Stimulated activated CD4-positive, alpha-beta T cell treated with anti-CD3 and anti-CD28 coated beads, Interleukin-12 subunit alpha, Interleukin-12 subunit beta, amount 100 ng/mL, for 48 hours (primary cell): ENCODE measurements at places on chromosomes 13 and 19.

DNA sequence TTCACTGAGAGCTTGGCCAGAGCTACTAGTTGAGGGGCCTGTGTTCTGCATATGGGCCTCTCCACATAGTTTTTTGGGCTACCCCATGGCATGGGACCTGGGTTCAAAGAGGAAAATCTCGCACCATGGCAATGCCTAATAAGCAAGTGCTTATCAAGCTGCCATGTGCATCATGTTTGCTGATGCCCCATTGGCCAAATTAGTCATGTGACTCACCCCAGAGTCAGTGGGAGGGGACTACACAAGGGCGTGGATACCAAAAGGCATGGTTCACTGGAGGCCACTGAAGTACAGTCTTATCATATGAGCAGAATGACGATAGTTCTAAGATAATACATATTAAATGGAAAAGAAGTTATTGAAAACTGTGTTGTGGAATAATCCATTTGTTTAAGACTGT, 214.8 kb downstream of the LMO7 start:
- DNase-seq, result no peak

DNA sequence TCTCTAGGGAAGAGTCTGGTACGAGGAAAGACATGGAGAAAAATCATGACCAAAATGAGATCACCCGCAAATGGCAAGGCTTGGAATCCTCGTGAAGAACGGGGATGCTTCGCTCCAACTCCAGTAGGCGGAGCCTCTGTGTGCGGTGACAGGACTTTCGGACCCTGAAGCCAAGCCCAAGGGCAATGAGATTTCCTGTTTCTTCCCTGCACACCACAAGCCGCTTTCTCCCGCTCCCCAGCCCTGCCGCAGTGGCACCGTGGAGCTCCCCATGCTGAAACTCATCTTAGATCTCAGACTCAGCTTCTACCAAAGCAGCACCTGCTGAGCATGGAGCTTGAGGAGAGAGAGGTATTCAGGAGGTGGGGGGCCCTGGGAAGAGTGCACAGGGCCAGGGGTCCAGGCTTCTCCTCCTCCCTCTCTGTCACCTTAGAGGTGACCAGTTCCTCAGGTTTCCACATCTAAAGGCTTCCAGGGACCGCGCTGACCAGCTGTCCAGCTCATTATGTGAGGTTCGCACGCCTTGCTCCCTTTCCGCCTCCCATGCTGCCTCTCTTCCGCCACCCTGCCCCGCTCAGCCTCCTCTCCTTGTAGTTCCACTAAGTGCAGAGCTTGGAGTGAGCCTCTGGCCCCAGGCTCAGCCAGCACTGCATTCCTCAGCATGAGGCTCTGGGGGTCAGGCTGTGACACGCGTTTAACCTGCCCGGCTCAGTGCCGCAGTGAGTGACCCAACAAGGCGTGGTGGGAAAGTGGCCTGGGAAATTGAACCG, 153.8 kb upstream of the SOX1 start:
- no peak for DNase-seq

- DNase-seq, result no peak
Observed at GRCh38 chr19:30452931-30453330, 80.7 kb downstream of the ZNF536 start.

DNA sequence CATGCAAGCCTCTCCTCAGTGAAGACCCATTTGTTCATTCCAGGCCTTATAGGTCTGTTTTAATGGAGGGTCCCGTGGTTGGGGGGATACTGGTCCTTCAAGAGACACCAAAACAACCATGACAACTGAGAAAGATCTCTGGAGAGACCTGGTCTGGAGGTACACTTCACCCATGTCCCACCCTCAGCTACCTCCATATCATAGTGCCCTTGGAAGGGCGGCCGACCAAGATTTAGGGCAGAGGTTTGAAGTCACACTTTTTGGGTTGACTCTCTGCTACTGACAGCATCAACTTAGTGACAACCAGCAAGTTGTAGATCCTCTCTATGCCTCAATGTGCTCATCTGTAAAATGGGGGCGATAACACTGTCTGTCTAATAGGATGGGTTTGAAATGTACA, 177.3 kb downstream of the TSHZ3 start:
- DNase-seq, result no peak

DNA sequence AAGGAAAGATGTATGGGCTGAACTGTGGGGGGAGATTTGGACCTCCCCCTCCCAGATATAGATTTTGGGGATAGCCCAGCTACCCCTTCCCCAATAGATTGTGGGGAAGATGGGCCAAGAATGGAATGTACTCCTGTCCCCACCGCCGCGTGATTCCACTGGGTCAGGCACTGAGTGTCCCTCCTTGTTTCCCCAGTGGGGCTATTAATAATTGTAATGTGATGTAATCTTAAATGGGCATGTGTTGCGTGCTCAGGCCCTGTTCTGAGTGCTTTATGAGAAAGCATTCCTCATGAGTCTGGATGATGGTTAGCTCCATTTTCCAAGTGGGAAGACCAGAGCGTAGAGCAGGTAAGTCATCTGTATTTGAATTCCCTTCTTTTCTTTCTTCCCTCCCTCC, 1.4 kb downstream of the PSMD8 start:
- DNase-seq, result no peak

GRCh38 chr19:38734426-38735256, 9.6 kb downstream of the CAPN12 start:
- no peak for DNase-seq

DNA sequence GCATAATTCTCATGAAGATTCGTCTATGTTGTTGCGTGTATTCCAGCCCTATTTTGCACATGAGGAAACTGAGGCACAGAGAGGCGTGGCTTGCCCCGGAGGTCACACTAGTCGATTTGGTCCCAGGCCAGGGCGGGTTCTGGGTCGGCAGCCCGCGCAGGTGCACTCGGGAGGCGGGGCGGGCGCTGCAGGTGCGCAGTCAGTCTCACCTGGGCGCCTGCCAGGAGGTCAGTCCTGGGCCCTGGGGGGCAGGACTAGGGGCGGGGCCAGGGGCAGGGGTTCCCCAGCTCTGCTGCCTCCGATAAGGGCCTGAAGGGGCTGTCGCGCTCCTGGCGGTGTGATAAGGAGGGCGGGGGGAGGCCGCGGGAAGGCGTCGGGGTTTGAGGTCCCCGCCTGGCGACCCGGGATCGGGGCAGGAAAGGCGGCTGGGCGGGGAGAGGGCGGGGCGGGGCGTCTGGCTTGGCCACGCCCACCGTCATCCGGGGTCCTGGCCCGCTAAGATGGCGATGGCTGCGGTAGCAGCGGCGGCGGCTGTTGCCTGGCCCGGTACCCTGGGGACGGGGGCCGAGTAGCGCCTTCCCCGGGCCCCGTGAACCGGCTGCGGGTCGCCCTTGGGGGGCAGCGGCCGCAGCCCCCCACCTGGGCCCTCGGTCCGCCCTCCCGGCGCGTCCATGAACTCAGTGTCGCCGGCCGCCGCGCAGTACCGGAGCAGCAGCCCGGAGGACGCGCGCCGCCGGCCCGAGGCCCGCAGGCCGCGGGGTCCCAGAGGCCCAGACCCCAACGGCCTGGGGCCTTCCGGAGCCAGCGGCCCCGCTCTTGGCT, at the start of gene ATG4D:
ATG4D (plus strand) TSS at position 485 of the 822 bp plus-strand sequence; CDS start at position 672, 187 bp downstream.
- DNase-seq, result no peak

GRCh38 chr19:23070353-23071146, 46.3 kb upstream of the ZNF730 start:
- no peak for DNase-seq

- DNase-seq, result no peak
Observed at GRCh38 chr13:107864543-107865317, 350.6 kb downstream of the LIG4 start.
